CD4-positive, alpha-beta T cell treated with Interleukin-17A for 4 hours (primary cell): ENCODE measurements at places on chromosomes 7 and 10.
A peak's percentile ranks its signal among the peaks of the same experiment; 100 is the strongest.

GRCh38 chr7:74365322-74366022 lies 76.3 kb downstream of the CLIP2 start:
- DNase-seq = no peak

DNA sequence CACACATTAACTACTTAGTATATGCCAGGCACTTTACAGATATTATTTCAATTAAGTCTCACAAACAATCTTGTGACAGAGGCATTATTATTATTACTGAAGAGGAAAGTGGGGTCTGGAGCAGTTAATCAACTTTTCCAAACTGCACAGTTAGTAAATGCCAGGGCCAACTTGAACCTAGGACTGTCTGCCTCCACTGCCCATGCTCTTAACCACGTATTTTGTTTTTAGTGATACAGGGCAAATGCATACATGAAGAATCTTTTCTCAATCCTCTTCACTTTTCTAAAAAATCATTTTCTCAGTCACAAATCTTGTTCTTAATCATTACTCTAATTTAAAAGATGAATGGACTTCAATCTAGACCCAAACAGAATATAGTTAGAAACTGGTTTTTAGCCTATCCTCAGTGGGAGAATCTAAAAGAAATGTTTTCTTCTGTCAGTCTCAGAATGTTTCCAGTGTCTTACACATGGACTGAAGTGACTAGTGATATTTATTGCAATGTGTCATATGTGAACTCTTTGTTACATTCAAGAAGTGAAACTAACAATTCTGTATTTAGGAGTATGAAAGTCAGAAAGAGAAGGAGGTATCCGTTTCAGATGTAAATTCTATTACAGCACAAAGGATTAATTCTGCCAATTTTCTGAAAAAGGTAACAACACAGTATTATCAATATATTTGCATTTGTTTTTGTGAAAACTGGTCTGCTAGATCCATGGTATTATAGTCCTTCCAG lies 55.5 kb upstream of the CCNJ start:
- DNase-seq = no peak

GRCh38 chr7:43220250-43220649 lies 107.8 kb downstream of the HECW1 start:
- DNase-seq = no peak

GRCh38 chr10:103763374-103764202 lies 91.8 kb downstream of the SH3PXD2A start:
- DNase-seq = peak; percentile 48

DNA sequence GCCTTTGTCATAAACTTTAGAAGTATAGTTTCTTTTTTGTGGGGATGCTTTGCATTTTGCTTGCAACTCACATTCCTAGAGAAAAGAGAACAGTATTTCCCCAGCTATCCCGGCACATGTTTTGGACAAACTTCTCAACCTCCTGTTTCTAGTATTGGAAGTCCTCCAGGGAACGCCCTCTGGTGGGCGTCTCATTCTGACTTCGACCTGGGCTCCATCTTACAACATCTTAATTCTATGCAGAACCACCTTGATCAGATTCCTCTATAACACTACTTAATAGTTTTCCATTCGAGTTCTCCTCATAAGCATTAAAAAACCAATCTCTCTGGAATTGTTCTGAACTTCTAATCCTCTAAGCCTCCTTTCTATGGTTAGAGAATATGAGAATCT lies 139.5 kb upstream of the FZD8 start:
- peak; percentile 8 for DNase-seq

- no peak for DNase-seq
Measured at GRCh38 chr7:21923658-21924057, 22.0 kb downstream of the CDCA7L start.

DNA sequence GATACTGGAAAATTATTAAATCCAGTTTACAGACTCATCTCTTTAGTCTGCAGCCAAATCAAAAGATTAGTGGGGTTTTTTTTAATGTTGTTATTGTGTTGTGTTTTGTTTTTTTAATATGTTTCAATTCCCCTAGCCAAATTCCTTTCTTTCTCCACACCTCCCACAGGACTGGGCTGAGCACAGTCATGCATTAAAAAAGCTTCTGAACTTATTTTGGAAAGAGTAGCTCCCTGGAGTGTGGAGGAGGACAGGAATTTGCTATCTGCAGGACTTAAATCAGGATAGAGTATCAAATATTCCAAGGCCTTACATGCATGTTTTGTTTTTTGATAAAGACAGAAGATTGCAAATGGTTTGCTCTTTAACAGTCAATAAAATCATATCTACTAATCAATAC lies 90.7 kb downstream of the GNAI1 start:
- no peak for DNase-seq

DNA sequence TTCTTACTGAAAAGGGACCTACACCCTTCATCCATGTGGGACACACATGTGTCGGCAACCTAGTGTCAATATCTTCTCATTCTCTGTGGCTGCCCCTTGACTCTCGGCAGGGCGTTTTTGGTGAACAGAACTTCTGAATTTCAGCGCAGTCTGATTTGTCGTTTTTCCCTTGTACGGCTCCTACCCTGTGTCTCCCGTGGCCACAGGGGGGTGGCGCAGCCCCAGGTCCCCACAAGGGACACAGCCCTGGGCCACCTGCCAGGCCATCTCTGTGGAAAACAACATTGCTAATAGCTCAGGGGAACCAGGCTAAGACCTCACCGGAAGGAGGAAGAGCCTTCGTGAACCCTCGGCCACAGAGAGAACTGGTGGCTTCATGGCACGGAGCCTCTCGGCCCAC lies 53.1 kb upstream of the NKX6-2 start:
- no peak for DNase-seq

DNA sequence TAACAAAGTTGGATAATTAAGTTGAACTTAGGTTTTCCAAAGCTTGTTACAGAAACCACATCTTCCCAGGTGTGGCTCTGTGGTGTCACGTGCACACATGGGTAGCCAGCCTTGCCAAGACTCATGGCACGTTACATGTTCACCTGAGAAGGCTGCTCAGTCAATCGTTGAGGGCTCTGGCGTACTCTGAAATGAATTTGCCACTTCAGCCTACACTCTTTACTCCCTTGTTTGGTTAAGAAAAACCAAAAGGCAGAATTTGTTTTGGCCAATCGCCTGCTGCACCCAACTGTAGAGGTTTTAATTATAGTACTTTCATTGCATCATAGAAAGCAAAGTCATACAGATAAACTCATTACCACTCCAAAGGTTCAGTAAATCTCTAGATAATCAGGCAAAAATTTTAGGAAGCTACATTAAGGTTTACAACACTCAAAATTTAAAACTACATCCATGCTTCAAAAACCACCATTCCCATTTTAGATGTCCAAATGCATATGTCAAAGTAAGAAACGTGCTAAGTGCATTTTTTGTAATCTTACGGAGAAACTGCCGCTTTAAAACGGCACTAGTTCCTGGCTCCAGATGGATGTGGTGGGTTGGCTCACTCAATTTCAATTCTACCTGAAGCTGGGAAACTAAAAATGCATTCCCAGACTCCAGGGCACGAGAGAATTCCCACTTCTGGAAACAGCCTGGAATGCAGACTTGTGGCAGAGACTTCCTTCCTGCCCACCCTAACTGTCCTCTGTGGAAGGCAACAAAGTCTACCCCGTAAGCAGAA lies 88.4 kb downstream of the DIP2C start:
- no peak for DNase-seq

DNA sequence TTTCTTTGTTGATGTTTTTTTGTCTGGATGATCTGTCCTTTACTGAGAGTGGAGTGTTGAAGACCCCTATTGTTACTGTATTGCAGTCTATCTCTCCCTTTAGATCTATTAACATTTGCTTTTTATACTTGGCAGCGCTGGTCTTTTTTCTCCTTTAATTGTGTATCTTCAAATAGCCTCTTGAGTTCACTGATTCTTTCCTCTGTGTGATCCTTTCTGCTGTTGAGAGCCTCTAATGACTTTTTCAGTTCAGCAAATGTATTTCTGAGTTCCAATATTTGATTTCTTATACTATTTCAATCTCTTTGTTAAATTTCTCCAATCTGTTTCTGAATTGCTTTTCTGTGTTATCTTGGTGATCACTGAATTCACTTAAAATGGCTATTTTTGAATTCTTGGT lies 15.4 kb downstream of the R3HCC1L start:
- DNase-seq = no peak

DNA sequence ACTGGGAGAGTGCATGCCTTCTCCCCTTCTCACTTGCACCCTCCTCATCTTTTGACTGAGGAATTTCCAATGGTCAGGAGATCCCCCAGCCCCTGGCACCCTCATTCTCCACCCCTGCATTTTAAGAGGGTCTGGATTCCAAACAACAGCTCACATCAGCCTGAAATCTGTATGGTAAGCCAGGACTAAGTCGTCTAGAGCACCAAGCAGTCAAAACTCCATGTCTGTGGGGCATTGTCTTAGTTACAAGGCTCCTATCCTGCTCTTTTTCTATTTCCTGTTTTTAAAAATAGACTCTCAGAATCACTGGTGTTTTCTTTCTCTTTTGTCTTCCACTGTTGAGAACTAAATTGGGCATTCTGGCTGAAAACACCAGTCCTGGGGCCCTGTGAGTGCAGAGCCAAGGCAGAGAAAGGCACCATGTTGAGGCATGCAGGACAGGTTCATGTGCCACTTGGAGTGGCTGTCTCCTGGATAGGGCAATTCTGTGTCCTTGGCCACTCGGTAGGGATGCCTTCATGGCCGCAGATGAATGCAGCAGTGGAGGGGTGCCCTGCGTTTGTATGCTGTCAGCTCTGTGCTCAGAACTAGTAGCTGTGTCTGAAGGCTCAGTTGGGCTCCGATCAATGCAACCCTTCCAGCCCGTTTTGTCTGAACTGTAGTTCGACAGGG lies 216.6 kb upstream of the YAE1 start:
- no peak for DNase-seq

- DNase-seq = no peak
Measured at GRCh38 chr10:133453516-133454203, at the start of gene SCART1. Gene SCART1 (plus strand): TSS chr10:133453945. CDS start chr10:133453998, 53 bp downstream.

DNA sequence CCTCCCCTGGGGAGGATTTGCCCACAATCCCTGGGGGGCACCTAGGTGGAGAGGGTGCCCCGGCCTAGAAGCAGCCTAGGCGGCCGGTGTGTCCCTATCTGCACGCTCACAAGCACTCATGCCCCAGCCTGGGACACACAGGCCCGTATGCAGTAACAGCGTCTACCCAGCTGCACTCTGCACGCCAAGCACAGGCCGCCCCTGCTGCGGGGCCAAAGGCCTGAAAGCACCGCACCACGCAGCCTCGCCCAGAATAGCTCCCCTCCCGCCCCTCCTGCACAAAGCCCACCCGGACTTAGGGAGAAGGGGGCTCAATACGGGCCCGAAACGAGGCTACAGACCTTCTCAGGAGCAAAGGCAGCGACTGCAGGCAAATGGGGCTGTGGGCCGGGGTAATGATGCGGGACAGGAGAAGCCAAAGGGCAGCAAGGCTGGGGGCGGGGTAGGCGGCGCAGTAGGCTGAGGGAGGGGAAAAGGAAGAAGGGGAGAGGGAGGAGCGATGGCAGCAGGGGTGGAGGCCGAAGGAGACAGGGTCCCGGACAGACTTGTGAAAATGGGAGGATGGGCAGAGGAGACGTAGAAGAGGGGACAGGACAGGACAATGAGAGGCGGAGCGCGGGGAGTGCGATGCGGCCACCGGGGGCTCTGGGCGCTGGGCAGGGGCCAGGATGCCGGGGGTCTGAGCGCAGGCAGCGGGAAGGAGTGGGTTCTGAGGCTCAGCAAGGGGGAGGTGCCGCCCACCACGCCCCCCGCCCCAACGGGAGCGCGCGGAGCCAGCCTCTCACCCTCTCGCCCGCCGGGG lies 544 bp downstream of the GPRIN2 start:
- DNase-seq = peak; percentile 5

- no peak for DNase-seq
Measured at GRCh38 chr7:29859524-29860185, 53.3 kb downstream of the WIPF3 start.

GRCh38 chr10:121926671-121927317 lies 1.0 kb downstream of the ATE1 start:
- DNase-seq = no peak

GRCh38 chr7:30923774-30924413 lies 12.2 kb downstream of the AQP1 start:
- DNase-seq = no peak

- no peak for DNase-seq
Measured at GRCh38 chr7:148909568-148909967, 25.5 kb upstream of the EZH2 start.

- DNase-seq = no peak
Measured at GRCh38 chr10:50033481-50033880, 34.3 kb upstream of the WASHC2A start.

DNA sequence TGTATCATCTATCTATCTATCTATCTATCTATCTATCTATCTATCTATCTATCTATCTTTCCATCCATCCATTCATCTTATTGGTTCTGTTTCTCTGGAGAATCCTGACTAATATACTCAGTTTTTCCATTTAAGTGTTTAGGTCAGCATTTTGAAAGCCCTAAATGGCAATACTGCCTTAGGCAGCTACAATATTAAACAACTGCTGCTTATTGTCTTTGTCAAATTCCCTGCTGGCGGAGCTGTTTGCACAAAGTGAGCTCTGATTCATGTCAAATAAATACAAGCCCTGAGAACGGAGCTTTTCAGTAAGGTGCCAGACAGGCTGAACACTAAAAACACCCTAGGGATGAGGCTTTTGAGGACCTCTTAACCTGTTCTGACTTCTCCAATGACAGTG lies 7.1 kb upstream of the KLHL7 start:
- DNase-seq = no peak

GRCh38 chr10:11146402-11147171 lies 128.9 kb downstream of the CELF2 start:
- no peak for DNase-seq

GRCh38 chr10:125871338-125871737 lies 9.8 kb downstream of the DHX32 start:
- no peak for DNase-seq

- DNase-seq = no peak
Measured at GRCh38 chr7:112257073-112257472, 50.6 kb downstream of the ZNF277 start.

- DNase-seq = no peak
Measured at GRCh38 chr10:71320592-71320991, 1.5 kb downstream of the SLC29A3 start.

DNA sequence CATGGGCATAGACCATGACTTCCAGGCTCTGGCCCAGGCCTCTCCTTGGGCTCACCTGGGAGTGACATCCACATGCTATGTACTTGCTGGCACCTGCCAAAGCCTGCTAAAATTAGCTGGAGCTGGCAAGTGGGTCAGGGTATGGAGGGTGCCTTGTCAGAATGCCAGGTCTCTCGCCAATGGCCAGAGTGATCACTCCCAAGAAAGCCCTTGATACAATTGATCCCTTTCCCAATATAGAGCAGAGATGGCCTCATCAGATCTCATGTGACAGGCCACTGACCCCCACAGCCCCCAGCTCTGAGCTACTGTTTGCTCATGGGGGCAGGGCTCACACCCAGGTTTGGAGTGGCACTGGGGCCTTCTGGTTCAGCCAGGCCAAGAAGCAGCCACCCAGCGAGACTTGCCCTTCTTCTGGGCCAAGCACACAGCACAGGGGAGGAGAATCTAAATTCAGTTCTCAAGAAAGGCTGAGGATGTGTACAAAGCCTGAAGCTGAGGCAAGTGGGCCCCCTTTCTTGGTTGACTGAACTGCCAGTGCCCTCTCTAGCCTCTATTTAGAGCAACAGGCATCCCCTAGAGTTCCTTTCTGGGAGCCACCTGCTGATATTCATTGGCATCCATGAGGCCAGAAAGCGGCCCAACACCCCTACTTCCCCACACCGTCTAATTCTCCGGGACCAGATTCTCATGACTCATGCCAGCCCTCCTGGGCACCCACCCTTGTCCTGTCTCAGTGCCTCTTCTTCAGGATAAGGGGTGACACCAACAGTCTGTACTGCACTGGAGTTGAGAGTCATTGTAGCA lies 18.9 kb upstream of the MYL7 start:
- no peak for DNase-seq

GRCh38 chr10:130027716-130028464 lies 63.8 kb upstream of the EBF3 start:
- no peak for DNase-seq
